ENCODE measurements at places on chromosomes 5 and 9.

- no peak for DNase-seq
- H3K4me3 ChIP-seq, result no peak overlapping the region
- no peak overlapping the region for H3K27ac ChIP-seq
- no peaks in the 10 kb centered on the region for H3K36me3 ChIP-seq
- H3K27me3 ChIP-seq, result no peaks in the 10 kb centered on the region
- H3K4me1 ChIP-seq, result no peaks in the 10 kb centered on the region
These were observed 19.0 kb downstream of the CTXN3 start for GRCh38 chr5:127667926-127668325.

- H3K36me3 ChIP-seq, result no peaks in the 10 kb centered on the region
- H3K27me3 ChIP-seq, result peaks cover 29% of the 10 kb centered on the region
- DNase-seq, result no peak
- no peak overlapping the region for H3K27ac ChIP-seq
- H3K4me3 ChIP-seq, result no peak overlapping the region
These were observed 6.7 kb upstream of the PDE6A start for GRCh38 chr5:149951138-149951749.

- H3K27me3 ChIP-seq, result no peaks in the 10 kb centered on the region
- no peaks in the 10 kb centered on the region for H3K36me3 ChIP-seq
- H3K4me3 ChIP-seq, result no peak overlapping the region
- H3K4me1 ChIP-seq, result peaks cover 8% of the 10 kb centered on the region
- no peak overlapping the region for H3K27ac ChIP-seq
These were observed 11.1 kb downstream of the NR5A1 start for GRCh38 chr9:124496075-124496449.

DNA sequence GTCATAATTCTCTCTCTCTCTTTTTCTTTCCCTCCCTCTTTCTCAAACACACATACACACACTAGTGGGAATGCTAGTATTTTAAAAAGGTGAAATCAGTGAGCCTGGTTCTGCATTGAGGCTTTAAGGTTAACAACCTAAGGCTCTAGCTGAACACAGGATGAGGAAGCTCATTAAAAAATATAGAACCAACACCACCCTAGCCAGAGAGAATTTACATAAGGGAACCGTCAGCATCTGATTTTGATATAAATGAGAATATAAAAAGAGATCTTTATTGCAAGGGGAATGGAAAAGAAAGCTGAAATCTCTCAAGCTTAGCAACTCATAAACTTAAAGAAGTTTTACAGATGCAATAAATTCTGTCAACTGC, 100.5 kb downstream of the MAMDC2 start:
- H3K36me3 ChIP-seq, result no peaks in the 10 kb centered on the region
- H3K27ac ChIP-seq, result no peak overlapping the region
- H3K4me1 ChIP-seq, result no peaks in the 10 kb centered on the region
- no peak overlapping the region for H3K4me3 ChIP-seq
- H3K27me3 ChIP-seq, result peaks cover 12% of the 10 kb centered on the region

GRCh38 chr9:12703996-12704395, 10.8 kb downstream of the TYRP1 start:
- H3K4me1 ChIP-seq, result no peaks in the 10 kb centered on the region
- no peak overlapping the region for H3K4me3 ChIP-seq
- no peak for DNase-seq
- H3K36me3 ChIP-seq, result no peaks in the 10 kb centered on the region

DNA sequence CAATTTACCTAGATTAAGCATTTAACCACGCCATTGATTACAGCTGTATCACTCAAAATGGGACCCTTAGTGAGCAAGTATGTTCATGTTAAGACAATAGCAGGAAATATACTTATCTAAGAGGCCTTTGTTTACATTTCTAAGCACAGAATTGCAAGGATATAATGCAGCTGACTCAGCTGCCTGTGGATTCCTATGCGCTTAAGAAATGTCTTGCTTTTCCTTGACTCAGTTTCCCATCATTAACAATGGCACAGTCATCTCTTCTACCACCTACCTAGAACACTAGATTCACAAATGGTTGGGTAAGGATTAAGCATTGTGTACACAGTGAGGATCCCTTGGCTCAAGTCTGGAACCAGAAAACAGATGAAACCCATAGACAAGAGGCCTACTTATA, 163.8 kb downstream of the TSSK1B start:
- H3K36me3 ChIP-seq, result no peaks in the 10 kb centered on the region
- no peak overlapping the region for H3K27ac ChIP-seq
- peaks cover 18% of the 10 kb centered on the region for H3K4me1 ChIP-seq
- no peaks in the 10 kb centered on the region for H3K27me3 ChIP-seq

DNA sequence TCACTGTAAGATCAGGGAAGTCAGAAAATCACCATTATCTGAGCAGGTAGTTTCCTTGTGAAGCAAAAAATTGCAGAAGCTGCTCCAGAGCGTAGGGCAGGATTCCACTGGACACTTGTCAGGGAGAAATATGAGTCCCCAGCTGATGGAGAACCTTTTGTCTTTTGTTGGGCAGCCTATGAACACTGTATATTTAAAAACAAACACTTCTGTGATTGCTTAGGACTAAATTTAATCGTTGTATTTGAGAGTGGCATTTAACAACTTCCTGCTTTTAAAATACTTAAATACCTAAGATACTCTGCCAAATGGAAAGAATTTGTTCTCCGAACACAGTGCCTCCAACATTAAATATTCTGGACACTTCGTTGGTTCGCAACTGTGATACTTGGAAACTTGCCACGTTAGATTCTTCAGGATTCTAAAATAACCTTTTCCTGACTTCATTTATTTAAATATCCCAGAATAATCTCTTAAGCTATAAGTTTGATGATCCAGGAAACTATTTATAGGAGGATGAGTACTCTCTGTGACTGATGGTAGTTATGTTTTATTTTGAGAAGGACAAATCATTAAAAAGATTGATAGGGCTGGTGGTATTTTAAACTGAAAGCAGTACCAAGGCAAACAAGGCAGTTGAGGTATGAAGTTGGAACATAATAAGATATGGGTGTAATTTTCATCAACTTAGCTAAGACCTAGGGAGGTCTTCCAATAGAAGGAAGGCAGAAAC, 2.7 kb upstream of the HSPA4 start:
- no peaks in the 10 kb centered on the region for H3K27me3 ChIP-seq
- DNase-seq, result no peak
- H3K4me3 ChIP-seq, result no peak overlapping the region

- no peak overlapping the region for H3K27ac ChIP-seq
- no peak overlapping the region for H3K4me3 ChIP-seq
- no peaks in the 10 kb centered on the region for H3K4me1 ChIP-seq
These were observed 890.4 kb downstream of the EFNA5 start for GRCh38 chr5:106780355-106780754.

- no peak overlapping the region for H3K4me3 ChIP-seq
- H3K27ac ChIP-seq, result no peak overlapping the region
- H3K27me3 ChIP-seq, result no peaks in the 10 kb centered on the region
These were observed 232.1 kb downstream of the SH3GL2 start for GRCh38 chr9:17810728-17811571.

- H3K27me3 ChIP-seq, result no peaks in the 10 kb centered on the region
- peaks cover 9% of the 10 kb centered on the region for H3K36me3 ChIP-seq
- H3K4me1 ChIP-seq, result peaks cover 76% of the 10 kb centered on the region
- no peak for DNase-seq
These were observed 2.0 kb upstream of the RALGDS start for GRCh38 chr9:133122935-133123611.

DNA sequence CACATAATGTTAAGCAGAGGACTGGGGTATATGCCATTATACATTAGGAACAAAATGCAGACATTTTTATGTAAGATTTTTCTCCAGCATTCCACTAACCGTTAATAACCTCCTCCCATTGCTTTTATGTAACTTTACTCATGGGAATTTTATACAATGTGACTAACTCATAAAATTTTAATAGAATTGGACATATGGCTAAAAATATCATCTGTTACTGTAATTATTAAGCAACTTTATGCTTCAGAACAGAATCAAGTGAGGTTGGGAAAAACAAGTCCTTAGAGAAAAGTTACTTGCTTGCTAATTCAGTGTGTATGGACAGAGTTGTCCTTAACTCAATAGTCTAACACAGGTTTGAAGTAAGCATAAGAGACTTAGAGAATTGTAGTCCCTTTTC, 54.8 kb upstream of the PCSK1 start:
- H3K4me1 ChIP-seq, result no peaks in the 10 kb centered on the region
- peaks cover 21% of the 10 kb centered on the region for H3K27me3 ChIP-seq
- no peak overlapping the region for H3K4me3 ChIP-seq
- no peaks in the 10 kb centered on the region for H3K36me3 ChIP-seq
- no peak for DNase-seq

Data from activated CD8-positive, alpha-beta memory T cell treated with anti-CD3 and anti-CD28 coated beads, Interleukin-2, amount 10 ng/mL, durations not matched to agents 7 days and 5 days (primary cell).